ENCODE measurements at places on chromosomes 6 and 20.

DNA sequence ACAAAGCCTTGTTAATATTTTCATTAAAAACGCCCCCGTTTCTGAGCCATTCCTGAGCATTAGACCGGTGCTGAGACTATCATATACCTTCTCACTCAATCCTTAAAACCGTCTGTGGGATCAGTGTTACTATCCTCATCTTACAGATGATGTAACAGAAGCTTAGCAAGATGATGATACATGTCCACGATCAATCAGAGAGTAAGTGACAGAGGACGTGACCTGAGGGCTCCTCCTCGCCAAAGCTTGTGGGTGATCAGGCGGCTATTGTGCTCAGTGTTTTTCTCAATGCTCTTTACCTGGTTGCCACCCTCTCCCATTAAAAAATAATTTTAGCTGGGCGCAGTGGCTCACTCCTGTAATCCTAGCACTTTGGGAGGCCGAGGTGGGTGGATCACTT, 113.1 kb downstream of the MTHFD1L start:
- no peak for DNase-seq

- DNase-seq: no peak
Measured at GRCh38 chr6:23413327-23414050, 712.5 kb upstream of the NRSN1 start.

DNA sequence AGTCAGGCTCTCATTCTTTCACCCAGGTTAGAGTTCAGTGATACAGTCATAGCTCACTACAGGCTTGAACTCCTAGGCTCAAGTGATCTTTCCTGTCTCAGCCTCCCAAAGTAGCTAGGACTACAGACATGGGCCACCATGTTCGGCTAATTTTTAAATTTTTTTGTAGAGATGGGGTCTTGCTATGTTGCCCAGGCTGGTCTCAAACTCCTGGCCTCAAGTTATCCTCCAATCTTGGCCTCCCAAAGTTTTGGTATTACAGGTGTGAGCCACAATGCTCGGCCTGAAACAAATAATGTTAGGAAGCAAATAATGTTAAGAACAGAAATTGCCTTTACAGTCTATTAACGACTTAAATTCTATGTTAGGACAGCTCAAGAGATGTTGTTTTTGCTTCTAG, 1.8 kb upstream of the UBR2 start:
- DNase-seq: no peak

- no peak for DNase-seq
Measured at GRCh38 chr20:53355790-53356189, 237.8 kb downstream of the ZNF217 start.

GRCh38 chr6:13766201-13766634, 48.1 kb downstream of the MCUR1 start:
- no peak for DNase-seq

- no peak for DNase-seq
Measured at GRCh38 chr20:8932192-8933165, 136.4 kb upstream of the PLCB4 start.

- no peak for DNase-seq
Measured at GRCh38 chr20:19370076-19371075, 157.9 kb downstream of the SLC24A3 start.

DNA sequence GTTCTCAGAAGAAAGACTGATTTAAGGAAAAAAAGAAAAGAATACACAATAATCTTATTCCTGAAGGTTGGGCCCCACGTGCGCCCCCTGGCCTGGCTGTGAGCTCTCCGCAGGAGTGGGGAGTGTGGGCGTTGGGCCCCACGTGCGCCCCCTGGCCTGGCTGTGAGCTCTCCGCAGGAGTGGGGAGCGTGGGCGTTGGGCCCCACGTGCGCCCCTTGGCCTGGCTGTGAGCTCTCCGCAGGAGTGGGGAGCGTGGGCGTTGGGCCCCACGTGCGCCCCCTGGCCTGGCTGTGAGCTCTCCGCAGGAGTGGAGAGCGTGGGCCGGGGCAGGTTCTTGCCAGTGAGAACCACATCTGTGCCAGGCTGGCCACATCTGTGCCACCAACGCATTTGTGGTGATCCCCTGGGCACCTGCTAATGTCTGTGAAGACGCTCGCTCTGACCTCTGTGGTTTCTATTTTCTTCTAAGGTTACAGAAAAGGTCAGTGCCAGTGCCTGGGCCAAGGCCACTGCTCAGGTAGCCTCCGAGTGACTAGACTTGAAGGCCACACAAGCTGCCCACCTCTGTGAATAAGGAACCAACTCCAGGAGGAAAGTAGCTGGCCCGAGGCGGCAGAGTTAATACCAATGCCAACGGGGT, 41.0 kb downstream of the WDR27 start:
- DNase-seq: no peak

DNA sequence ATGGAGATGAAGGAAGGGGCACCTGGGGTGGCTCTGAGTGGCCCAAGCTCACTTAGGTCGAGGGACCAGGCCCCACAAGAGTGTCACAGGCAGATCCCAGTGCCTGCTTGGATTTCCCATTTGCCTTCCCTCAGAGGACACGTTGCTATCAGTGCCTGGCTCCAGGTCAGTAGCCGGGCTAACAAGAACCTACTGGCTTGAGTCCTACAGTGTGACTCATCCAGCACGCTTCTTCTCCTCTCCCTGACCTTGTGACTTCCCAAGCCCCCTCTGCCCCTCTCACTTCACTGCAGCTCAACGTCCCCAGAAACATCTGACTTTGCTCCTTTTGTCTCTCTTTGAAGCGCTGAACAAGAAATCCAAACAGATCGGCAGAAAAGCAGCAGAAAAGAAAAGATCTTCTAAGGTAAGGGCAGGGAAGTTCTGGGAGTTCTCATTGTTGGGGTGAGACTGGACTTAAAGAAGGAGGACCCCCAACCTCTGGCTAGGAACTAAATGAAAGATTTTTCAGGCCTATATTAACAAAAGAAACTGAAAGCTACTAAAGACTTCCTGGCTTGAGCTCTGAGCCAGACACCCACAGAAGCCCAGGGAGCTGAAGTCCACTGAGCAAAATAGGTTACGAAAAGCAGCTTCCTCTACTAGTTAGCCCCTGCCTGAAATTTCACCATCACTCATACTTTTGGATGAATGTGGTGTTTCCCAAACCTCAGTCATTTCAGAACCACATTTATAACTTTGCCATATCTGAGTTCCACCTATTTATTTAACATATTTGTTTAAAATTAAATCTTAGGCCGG, 21.5 kb downstream of the ASIP start:
- DNase-seq: no peak

DNA sequence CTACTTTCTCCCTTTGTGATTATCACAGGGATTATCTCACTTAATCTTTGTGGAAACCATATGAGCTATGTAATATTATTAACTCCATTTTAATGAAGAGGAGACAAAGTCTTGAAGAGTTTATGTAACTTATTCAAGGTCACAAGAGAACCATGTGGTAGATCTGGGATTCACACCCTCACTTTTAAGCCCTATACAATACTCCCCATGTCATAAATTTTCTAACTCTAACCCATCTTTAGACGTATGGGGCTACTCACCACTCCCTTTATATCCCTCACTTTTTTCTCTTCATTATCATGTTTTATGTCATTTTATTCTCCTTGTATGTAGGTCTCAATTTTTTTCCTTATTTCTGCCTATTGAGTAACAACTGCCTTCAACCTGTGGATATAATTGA, 126.4 kb upstream of the AHI1 start:
- DNase-seq: no peak

GRCh38 chr6:33630014-33630413, 8.9 kb downstream of the ITPR3 start:
- no peak for DNase-seq

Measured in activated CD4-positive, alpha-beta T cell treated with anti-CD3 and anti-CD28 coated beads, Interleukin-2, amount 50 U/mL, for 24 hours (primary cell).